ENCODE measurements at places on chromosomes 3 and 15.

DNA sequence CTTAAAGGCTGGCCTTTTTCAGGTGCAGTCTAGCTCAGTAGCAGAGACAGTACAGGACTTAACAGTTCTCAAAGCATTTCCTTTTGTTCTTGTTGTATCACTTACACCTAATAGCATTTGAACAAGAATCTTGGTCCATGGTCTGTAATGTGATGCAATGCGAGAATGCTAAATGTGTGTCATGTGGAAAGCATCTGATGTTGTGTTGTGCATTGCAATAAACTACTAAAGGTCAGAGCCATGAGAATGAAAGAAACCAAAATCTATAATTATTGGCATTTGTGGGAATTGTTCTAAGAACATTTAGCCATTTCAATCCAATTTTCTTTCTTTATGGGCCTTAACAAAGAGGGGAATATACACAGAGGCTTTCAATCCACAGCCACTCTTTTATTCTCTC lies 324.5 kb upstream of the ROBO2 start:
- no peak for DNase-seq

- DNase-seq = no peak
Observed at GRCh38 chr15:31203999-31204398, 102.5 kb upstream of the TRPM1 start.

DNA sequence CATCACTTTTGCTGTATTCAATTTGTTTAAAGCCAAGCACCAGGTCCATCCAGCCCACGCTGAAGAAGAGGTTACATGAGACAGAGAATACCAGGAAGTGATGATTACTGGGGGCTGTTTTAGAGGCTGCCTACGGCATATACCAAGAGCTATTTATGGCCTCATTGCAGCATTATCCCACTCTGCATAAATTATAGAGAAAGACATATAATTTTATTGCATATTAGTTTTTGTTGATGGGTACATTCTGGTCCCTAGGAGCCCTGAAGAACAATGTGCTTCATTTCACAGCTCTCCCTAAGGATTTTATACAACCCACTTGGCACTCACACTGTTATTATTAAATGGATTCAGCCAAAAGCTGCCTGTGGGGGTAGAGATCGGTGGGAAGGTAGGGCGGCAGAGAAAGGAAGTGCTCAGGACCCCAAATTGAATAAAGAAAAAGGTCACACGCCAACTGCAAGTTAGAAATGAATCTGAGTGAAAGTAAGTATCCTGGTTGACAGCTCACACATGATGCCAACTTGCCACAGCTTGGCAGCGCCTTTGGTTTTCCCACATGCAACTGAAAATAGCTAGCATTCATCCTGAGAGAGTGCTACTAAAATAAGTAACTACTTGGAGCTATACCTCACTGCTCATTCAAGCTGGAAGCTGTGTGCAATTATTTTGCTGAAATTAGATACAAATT lies 73.7 kb downstream of the CCNL1 start:
- no peak for DNase-seq

DNA sequence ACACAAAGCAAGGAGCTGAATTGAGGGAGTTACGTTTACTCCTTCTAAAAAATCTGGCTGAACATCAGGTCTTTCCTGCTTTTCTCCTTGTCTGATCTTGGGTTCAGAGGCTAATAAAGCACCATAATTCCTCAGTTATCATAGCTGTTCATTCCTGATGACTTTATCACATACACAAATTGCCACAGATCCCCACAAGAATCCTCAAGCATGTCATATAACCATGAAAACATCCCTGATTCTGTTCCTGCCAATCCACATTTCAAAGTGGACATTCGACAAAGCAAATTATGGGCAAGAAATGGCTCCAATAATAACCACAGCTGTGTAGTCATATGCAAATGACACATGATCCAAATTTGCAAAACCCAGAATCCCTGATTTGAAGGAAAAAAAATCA lies 321.3 kb downstream of the MEX3B start:
- no peak for DNase-seq

DNA sequence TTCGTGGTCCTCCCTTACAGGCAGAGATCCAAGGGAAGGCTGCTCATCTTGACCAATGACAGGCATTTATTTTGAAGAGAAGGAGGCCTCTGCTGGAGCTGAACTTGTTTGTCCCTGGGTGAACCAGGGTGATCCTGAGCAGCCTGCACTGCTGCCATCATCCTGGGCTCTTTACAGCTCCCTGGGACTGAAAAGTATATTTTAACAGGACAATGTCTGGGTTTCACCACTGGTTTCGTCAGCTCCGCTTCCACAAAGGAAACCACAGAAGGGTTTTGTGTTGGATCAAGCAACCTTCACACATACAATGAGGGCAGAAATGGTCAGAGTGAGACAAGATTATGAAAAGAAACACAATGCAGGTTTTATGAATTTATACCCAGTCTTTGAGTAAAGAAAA lies 400.7 kb upstream of the TPM1 start:
- no peak for DNase-seq

DNA sequence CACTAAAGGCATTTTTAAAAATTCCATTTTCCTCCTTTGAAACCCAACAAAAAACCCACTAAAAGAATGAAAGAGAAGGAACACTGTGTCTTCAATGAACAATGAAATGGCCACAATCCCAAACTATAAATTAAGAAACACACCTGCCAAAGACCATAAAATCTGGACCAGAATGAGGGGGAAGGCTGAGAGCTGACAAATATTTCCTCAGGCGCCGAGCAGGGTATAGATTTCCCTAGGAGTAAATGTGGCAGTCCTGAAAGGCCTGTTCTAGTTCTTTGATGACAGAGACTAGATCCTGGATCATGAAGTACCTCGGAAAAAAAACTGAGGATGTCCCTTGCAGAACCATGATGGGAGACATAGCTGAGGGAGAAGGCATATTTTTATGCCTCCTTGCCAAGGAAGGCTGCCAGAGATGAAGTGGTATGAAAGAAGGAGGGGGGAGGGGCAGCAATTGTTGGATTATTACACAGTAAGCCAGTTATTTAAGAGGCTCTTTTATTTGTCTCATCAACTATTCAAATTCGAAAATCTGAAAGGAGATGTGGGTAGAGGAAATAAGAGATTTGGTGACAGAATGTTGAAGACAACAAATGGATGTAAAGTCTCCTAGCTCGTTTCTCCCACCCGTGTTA lies 275.3 kb upstream of the GOLGA6L4 start:
- no peak for DNase-seq

DNA sequence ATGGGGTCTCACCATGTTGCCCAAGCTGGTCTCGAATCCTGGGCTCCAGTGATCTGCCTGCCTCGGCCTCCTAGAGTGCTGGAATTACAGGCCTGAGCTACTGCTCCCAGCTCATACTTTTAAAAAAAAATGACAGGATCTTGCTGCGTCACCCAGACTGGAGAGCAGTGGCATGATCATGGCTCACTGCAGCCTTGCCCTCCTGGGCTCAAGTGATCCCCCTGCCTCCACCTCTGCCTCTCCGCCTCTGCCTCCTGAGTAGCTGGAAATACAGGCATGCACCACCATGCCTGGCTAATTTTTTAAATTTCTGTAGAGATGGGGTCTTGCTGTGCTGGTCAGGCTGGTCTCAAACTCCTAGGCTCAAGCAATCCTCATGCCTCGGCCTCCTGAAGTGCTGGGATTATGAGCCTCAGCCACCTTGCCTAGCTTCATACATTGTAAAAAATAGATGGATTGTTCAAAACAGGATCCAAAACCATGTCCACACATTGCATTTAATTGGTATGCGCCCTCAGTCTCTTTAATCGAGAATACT lies 8.9 kb downstream of the PHLDB2 start:
- DNase-seq = no peak

GRCh38 chr3:169552533-169552932 lies 111.0 kb downstream of the MECOM start:
- DNase-seq = no peak

- DNase-seq = no peak
Observed at GRCh38 chr15:34851751-34852150, 56.4 kb upstream of the ACTC1 start.

- DNase-seq = no peak
Observed at GRCh38 chr3:23676093-23676492, 129.7 kb upstream of the UBE2E1 start.

GRCh38 chr3:194741916-194742315 lies 56.2 kb downstream of the FAM43A start:
- no peak for DNase-seq

DNA sequence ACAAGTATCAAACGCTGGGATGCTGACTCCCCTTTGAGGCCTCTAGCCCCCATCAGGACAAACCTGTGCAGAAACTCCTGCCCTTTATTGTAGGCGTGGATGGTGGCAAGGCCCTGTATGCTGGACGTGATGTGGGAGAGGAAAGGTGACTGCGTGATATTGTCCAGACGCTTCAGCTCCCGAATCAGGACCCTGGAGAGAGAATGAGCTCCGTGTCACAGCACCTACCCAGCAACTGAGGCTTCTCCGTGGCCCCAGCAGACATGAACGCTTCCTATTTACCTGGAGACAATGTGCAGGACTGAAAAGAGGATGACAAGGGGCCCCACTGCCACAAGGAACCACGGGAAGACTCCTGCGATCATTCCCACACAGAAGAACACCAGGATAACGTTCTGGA lies 65.0 kb upstream of the PARL start:
- DNase-seq = no peak

DNA sequence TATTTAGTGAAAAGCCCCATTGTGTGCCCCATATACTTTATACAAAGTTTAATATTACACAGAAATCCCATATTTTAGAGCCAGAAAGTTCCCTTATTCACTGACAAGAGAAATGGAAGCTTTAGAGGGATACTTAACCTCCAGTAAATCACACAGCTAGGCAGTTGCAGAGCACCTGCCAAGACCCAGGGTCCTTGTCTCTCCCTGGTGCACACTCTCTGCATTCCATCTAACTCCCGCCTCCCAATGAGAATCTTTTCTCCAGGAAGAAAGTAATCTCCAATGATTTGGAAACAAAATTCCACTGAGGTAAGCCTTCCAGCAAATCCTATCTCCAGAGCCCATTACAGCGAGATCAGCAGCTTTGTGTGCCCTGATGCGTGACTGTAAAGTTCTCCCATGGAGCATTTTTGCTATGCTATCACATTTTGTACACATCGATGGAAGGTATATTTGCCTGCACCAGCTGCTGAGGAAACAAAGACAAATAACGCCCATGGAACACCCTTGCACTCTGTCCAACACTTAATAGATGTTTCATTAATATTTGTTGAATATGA lies 41.4 kb downstream of the ULK4 start:
- DNase-seq = no peak

GRCh38 chr3:100059472-100059871 lies 54.8 kb downstream of the FILIP1L start:
- no peak for DNase-seq

DNA sequence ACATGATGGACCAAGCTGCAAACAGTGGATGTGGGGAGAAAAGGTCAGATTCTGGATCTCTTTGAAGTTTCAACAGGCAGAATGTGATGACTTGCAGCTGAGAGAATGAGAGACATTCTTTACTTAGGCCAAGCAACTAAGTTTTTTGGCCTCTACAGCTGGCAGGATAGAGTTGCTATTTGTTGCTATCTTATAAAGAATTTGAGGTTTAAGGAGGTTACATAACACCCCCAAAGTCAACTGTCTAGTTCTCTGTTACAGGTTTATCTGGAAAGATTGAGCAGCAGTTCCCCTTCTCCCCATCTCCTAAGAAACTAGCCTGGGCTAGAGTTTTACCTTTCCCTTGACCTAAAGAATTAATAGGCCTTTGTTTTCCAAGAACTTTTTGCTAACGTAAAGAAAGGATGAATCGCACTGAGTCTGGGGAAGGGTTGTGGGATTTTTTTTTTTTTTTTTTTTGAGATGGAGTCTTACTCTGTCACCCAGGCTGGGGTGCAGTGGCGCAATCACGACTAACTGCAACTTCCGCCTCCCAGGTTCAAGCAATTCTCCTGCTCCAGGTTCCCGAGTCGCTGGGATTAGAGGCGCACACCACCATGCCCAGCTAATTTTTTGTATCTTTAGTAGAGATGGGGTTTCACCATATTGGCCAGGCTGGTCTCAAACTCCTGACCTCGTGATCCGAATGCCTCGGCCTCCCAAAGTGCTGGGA lies 26.6 kb upstream of the SLMAP start:
- no peak for DNase-seq

DNA sequence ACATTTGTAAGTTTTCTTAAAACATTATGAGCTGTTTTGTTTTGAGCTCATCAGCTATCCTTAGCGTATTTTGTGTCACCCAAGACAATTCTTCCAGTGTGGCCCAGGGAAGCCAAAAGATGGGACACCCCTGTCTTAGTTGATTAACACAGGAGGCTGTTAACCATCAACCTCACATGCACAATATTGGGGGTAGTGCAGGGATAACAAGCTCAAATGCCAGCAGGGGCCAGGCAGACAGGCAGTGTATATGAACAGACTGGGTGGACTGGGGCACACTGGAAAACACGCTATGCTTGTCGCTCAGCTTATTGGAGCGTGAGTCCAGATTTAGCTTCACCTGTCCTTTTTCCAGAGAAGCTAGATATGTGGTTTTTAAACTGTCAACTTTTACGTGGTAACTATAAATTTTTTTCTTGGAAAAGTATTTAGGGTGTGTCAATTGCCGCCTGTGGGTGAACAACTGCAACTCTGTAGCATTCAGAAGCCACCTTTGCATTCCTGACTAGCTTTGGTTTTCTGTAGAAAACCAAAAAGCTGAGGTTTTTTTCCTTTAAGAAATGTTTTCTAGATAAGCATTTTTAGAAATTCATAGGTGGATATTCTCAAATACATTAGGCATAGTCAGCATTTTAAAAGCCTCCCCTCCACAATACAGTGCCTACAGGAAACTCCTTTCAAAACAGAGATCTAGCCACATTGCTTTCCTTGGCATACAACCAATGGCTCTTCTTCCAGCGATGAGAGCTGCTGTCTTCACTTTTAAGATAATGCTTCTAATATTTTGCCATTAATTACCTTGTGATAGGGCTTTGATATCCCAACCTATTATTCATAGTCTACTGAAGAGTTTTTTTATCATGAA lies 14.6 kb downstream of the PSMD6 start:
- no peak for DNase-seq

GRCh38 chr15:71219645-71220044 lies 104.4 kb downstream of the THSD4 start:
- DNase-seq = no peak

- DNase-seq = peak; percentile 5
Observed at GRCh38 chr3:107740992-107741896, 218.5 kb downstream of the BBX start.

Data from DMS153 (cell line).